HFFc6 (cell line): ENCODE measurements at places on chromosomes 7 and 10. TPM values are rescaled to one million over a fixed set of nuclear protein-coding genes. Genes with fewer than 3 reads are reported as not detected.

DNA sequence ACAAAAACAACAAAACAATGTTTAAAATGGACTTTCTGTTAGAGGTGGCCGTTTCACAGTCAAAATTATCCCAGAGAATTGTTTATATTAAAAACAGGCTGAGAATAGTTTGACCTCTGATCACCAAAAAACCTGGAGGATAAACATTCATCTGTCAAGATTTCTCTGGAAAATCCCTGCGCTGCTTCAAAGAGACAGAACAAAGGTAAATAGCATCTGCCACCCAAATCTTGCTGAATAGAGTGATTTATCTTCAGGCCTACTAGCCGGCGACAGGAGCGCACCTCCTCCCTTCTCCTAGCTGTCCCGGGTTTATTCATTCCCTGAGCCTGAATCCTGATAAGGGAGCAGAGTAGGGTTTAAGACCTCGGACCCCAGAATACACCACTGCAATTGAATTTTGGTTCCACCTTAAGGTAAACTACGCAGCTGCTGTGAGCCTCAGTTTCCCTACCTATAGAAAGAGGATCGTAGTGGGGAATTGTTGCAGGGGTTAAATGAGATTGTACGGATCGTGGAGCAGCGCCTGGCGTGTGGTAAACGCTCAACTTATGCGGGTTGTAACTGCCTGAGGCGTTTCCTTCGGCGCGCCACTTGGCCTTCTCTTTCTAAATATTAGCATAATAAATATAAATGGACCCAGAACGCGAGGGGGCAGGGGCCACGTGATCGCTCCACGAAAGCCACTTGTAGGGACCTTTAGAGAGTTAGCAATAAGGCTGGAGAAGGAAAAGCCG, 498 bp upstream of the ST7 start:
- H3K4me1 ChIP-seq: peaks cover 48% of the 10 kb centered on the region
- peak overlapping the region; percentile 90 for H3K27ac ChIP-seq
- no peaks in the 10 kb centered on the region for H3K27me3 ChIP-seq

Gene CPA2
- not detected in 2 replicates for total RNA-seq

DNA sequence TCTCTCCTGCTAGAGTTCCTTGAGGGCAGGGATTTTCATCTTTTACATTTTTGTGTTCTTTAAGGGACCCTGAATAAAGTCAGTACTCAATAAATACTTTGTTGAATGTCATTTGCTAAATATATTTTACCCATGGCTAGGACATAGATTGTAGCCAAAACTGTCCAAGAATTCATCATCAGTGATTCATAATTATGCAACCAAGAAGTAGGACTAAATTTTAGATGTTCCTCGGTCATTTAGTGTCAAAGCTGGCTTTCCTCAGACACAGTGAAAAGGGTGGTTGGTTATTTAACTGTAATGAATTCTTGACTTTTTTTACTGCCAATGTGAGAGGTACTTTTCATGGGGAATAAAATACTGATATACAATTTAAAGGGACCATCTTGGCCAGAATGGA, 3.3 kb downstream of the NUDT13 start:
- peaks cover 44% of the 10 kb centered on the region for H3K4me1 ChIP-seq
- H3K36me3 ChIP-seq: peaks cover 18% of the 10 kb centered on the region
- DNase-seq: peak; percentile 47

DNA sequence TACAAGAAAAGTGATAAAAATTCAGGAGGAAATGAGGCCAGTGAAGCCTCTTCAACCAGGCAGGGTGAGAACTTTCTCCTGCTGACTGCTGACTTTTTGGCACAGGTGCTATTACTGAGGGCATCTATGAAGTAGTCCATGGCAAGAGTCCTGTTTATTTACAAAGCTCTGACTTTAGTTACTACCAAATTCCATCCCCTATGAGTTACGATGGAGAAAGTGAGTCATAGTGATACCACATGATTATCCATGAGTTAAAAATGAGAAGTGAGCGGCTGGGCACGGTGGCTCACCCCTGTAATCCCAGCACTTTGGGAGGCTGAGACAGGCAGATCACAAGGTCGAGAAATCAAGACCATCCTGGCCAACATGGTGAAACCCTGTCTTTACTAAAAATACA, 19.9 kb downstream of the CCDC3 start:
- H3K27me3 ChIP-seq: peaks cover 2% of the 10 kb centered on the region; the same call in 1 of the 2 replicates
- DNase-seq: peak; percentile 28
- H3K4me1 ChIP-seq: no peaks in the 10 kb centered on the region
- no peaks in the 10 kb centered on the region for H3K36me3 ChIP-seq

Gene NDUFB2
- total RNA-seq: 184 to 256 TPM (median 225 TPM) in 3 replicates
